Activated effector memory CD4-positive, alpha-beta T cell treated with anti-CD3 and anti-CD28 coated beads, Interleukin-2, amount 50 U/mL, for 16 hours (primary cell): ENCODE measurements at places on chromosomes 7 and 10.

DNA sequence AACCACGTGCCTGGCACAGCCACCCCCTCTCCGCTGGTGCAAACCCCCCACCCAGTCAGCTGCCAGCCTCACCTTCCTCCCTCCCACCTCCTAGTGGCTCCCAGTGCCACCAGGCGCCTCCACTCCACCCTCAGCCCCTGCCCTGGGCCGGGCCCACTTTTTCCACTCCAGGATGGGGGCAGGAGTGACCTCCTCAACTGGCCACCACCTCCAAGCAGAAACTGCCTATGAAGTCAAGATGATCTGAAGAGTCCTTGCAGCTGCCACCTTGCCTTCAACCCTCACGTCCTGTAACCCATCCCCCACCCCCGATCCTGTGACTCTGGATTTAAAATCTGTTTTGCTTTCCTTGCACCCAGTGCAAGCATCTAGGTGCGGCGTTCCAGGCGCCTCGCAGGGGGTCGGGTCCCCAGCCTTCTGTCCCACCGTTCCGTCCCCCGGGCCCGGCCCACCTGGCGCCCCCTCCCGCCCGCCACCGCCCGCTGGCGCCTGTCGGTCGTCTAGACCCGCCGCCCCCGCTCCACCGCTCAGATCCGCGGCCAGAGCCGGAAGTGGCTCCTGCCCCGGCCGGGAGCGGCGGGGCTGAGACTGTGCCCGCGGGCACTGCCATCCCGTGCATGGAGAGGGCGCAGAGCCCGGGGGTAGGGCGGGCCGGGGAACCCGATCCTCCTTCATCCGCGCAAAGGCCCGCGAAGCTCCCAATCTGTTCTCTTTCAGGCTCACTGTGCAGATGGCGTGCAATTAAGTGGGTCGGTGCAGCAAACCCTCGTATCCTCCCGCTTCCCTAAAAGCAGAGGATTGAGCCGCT is 51.2 kb upstream of the GTF2I start:
- peak; percentile 81 for DNase-seq

GRCh38 chr10:69232736-69233480 is 12.8 kb downstream of the HKDC1 start:
- peak; percentile 70 for DNase-seq

GRCh38 chr7:98834949-98835348 is 34.9 kb downstream of the TMEM130 start:
- no peak for DNase-seq

DNA sequence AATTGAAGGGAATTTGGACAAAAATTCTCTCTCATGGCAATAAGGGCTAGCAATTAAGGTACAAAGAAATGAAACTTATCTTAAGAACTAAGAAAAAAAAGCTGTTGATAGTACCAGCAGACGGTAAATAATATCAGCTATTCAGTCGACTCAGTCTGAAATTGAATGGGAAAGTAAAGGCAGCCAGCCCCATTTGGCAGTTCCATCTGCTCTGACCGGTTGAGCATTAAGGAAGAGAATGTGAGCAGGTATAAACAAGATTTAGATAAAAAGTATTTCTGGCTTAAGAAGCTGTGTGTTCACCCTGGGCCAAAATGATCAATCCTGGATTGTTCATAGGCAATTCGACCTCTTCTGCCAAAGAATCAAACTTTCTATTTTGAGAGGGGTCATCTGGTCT is 154.6 kb upstream of the NPVF start:
- DNase-seq: no peak

- DNase-seq: no peak
Observed at GRCh38 chr7:12434012-12434642, 30.5 kb upstream of the VWDE start.
